Small intestine (tissue), 16 donors: ENCODE measurements at places on chromosomes 7 and 10.

- no peak for DNase-seq
Measured at GRCh38 chr7:26630361-26630760, 234.0 kb downstream of the SKAP2 start.

- DNase-seq: no peak
Measured at GRCh38 chr7:77337456-77337990, 78.6 kb downstream of the GSAP start.

DNA sequence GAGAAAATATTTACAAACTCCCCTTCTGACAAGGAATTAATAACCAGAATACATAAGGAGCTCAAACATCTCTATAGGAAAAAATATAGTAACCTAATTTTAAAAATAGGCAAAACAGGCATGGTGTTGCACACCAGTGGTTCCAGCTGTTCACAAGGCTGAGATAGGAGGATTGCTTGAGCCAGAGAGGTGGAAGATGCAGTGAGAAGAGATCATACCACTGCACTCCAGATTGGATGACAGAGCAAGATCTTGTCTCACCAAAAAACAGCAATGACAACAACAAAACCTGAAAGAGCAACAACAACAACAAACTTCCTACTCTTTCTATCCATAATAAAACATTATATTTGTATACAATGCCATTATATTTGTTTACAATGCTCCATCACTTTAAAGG lies 304.4 kb upstream of the CNTNAP2 start:
- no peak for DNase-seq

GRCh38 chr7:134660961-134661376 lies 14.3 kb downstream of the BPGM start:
- no peak for DNase-seq

- no peak for DNase-seq
Measured at GRCh38 chr7:54129035-54129434, 413.1 kb upstream of the VSTM2A start.

GRCh38 chr7:70098133-70098561 lies 499.9 kb downstream of the AUTS2 start:
- DNase-seq: peak; percentile 35

DNA sequence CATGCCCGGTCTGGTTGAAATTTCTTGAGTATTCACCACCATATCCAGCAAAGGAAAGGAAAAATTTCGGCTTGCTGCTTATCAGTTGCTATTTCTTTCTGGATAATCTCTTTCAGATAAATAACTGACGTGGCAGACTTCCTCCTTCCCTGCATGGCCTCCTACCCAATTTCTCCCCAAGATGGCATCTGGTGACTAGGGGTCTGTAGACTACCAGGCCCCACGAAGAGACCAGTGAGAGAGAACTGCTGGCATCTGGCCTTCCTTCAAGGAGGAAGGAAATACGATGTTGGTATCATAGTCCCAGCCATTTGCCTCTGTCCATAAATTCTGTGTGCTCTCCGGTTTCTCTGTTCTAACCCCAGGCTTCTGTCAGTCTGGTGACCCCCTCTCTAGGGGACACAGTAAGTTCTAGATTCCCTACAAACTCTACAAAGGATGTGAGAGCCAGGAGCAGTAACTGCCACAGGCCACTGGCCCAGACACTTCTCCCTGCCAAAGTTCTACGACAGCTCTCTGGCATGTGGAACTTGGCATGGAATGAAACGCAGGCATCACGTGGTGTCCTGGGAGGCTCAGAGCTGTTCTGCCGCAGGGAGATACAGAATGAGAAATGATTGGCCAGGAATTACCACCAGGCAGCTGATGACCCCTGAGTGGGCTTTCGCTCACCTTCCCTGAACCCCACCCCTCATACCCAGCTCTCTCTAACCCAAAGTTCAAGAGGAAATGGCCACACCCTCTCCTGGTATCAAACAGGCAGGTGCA lies 30.0 kb upstream of the MSRB2 start:
- DNase-seq: peak; percentile 87

- DNase-seq: no peak
Measured at GRCh38 chr7:113144817-113145216, 26.5 kb upstream of the SMIM30 start.

DNA sequence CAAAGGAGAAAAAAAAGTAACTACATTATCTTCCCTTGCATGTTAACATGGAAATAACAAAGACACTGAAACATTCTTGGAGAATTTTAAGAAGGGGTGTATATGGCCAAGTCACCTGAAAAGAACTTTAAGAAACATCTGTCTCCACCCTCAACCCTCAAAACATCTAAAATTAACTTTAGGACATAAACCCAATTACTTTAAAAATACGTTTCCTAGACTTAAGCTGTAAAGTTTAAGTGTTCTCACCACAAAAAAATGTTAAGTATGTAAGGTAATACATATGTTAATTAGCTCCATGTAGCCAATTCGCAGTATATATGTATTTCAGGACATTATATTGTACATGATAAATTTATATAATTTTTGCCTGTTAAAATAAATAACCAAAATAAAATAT lies 71.1 kb upstream of the GLCCI1 start:
- no peak for DNase-seq

DNA sequence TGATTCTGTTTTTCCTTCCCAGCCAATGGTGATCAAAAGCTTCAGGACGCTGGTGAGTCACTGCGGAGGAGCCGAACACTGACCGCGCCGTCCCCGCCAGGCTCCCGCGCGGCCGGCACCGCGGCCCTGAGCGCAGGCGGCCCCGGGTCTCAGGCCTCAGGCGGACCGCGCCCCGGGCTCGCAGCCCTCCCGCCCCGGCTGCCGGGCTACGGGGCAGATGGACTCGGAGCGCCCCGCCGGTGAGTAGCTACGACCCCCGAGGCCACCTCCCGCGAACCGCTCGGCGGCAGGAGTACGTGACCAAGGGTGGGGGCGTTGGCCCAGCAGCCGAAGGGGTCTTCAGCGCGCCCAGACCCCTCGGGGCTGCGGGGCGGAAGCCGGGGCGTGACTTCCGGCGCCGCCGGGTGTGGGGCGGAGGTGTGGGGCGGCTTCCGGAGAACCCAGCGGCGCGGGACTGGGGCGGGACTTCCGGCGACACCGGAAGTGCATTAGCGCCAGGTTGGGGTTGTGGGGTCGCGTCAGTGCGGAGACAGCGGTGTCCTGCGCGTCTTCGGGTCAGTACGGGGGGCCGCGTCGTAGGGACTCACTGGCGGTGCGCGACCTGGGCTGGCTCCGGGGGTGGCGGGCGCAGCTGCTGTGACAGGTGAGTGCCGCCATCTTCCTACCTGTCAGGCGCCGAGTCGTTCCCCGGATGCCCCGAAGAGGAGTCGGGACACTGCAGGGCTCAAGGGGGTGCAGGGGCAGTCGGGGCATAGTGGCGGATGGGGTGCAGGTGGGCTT lies at the start of gene WDR37:
TSS of gene WDR37 (plus strand) at position 60 of the 780 bp plus-strand sequence. CDS start 15,771 bp downstream, outside the sequence.
- peak; percentile 80 for DNase-seq

- DNase-seq: no peak
Measured at GRCh38 chr7:7924303-7924702, 44.3 kb upstream of the GLCCI1 start.

DNA sequence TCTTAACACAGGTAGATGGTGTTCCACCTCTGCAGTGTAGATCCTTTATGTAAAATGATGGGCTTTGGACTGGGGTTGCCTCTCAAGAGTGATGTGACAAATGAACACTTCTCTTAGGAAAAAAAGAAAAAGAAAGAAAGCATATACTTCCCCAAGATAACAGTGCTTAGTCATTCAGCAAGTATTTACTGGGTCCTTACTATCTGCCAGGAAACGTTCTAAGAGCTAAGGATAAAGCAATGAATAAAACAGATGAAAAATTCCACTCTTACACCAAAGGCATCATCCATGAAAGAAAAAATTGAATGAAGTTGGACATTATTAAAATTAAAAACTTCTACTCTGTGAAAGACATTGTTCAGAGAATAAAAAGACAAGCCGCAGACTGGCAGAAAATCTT lies 177.3 kb downstream of the C7orf25 start:
- DNase-seq: no peak

- DNase-seq: no peak
Measured at GRCh38 chr7:134795231-134795630, 15.8 kb downstream of the CALD1 start.

DNA sequence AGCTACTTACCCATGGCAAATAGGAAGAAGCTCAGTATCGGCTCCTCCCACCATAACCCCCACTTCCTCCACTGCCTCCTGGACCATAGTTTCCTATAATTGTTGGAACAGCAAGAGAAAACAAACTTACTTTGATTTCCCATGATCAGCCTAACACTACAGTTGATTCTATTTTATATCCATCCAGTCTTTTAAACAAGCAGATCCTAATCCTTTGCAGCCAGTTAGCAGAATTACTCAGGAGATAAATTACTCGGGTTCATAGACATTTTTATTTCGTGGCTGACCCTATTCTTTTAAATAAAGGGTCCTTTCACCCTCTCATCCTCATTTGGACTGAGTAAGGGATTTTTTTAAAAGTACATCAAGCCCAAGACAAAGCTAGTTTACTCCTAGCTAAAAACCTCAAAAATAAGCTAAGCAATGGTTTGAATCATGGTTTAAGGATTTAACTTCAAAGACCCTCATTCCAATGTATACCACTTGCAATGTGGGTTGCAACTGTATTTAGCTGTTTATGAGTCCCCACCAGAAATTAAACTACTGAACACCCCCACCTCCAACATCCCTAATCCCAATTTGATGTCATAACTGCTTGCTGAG lies 8.0 kb downstream of the HNRNPA2B1 start:
- no peak for DNase-seq

GRCh38 chr7:77830649-77831355 lies 32.2 kb downstream of the PHTF2 start:
- no peak for DNase-seq

GRCh38 chr7:34928052-34928451 lies 109.2 kb downstream of the DPY19L1 start:
- peak; percentile 48 for DNase-seq

DNA sequence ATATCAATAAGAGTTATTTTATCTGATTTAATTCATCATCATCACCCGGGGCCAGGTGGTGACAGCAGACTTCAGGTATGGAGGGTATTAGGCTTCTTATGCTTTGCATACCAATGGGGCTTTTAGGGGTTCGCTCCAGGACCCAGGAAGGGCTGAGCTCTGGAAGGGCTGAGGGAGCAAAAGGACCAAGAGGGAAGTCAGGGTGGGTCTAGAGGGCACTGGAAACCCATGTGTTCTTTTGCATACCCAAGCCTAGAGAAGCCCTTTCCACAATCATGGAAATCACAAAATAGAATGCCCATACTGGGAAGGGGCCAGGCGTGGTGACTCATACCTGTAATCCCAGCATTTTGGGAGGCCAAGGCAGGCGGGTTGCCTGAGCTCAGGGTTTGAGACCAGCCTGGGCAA lies 30.9 kb upstream of the VCL start:
- DNase-seq: no peak

- no peak for DNase-seq
Measured at GRCh38 chr10:66349076-66349475, 576.8 kb upstream of the LRRTM3 start.

DNA sequence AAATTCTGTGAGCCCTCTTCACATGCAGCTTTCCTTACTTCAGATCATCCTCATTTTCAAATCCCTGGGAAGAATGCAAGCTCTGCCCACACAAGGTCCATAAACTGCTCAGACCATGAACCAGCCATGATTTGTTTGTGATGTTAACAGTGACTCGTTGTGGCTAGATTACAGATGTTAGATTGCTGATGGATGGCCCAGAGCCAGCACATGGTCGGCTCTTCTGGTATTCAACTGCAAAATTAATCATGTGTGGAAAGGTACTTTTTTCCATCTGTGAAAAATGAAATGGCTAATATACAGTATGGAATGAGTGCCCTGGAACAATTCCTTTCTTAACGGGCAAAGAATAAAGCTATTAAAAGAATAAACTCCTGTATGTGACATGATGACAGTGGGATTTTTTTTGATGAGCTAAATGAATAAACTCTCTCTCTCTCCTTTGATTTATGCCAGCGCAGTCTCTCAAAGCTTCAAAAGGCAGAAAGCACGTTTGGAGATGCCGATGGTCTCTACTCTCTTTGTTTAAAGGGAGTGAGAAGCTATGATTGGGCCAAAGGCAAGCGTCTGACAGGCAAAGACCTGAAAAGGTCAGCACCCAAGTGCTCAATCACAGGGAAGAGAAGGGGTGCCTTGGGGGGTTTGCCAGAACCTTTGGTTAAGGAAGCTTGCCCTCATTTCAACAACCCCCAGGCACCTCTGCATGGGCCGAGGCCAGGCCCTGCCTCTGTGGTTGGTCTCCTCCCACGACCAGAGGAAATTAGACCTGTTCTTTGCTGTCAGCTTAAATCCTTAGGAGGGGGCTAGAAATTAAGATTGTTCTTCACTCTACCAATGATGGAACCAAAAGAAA lies 444.0 kb upstream of the NFE2L3 start:
- DNase-seq: no peak

GRCh38 chr10:30489346-30489745 lies 55.4 kb downstream of the MAP3K8 start:
- no peak for DNase-seq
